ENCODE measurements at places on chromosomes 13 and 19.

- DNase-seq, result no peak
These were observed 7.2 kb downstream of the ABHD13 start for GRCh38 chr13:108225440-108225839.

DNA sequence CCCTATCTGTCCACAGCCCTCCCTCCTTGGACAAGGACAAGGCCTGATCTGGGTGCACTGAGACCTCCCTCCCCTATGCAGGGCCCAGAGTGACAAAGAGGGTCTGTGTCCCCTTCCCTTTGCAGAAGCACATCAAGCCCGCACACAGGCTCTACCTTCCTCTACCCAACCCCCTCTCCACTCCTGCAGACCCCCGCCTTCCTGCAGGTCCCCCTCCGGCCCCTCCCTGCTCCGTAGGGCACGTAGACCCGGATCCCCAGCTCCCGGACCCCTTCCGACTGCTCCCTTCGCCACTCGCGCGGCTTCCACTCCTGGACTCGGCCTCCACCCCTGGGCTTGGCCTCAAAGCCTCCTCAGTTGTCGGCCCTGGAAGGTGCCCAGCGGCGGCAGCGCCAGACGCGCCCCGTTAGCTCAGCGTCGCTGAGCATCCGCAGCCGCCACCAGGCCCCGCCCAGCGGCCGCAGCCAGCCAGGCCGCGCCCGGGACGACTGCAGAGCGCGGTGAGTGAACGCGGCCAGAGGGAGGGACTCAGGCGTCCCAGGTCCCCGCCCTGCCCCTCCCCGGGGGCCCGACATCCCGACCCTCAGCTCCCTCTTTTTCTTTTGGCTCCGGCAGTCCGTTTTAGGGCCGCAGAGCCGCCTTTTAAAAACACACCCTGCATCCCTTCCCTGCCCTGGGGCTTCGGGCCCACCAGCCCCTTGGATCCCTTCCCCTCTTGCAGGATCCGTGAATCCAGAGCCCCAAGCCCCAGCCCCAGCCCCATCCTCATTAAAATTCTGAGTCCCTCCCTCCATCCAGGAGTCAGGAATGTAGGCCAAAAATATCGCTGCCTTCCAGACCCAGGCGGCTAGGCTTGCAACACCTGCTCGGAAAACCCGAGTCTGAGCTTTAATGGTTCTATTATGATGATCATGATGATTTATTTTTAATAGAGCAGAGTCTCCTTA is 1.5 kb upstream of the MYADM start:
- no peak for DNase-seq

- no peak for DNase-seq
These were observed 4.2 kb upstream of the ATP12A start for GRCh38 chr13:24675806-24676570.

- DNase-seq, result no peak
These were observed 6.0 kb upstream of the EML2 start for GRCh38 chr19:45645068-45645630.

DNA sequence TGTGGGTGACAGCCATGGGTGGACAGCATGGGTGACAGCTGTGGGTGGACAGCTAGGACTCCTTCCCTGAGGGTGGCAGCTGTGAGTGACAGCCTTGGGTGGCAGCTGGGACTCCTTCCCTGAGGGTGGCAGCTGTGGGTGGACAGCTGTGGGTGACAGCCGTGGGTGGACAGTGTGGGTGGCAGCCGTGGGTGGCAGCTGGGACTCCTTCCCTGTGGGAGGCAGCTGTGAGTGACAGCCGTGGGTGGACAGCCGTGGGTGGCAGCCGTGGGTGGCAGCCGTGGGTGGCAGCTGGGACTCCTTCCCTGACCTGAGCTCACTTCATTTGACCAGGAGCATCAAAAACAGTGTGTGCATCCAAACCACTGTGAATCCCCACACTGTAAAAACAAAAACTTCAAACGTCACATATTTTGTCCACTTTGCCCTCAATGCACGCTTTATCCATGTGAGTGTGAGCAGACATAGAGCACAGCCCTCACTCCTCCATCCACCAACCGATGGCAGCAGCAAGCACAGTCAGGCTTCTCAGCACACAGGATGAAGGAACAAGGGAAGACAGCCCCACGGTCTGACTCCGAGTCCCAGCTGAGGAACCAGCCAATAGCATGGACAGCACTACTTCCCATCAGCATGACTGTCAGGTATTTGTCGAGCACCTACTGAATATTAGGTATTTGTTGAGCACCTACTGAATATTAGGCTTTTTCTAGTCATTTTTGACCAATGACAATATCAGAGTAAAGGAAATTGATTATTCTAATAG is 1.6 kb upstream of the CFAP97D2 start:
- no peak for DNase-seq

DNA sequence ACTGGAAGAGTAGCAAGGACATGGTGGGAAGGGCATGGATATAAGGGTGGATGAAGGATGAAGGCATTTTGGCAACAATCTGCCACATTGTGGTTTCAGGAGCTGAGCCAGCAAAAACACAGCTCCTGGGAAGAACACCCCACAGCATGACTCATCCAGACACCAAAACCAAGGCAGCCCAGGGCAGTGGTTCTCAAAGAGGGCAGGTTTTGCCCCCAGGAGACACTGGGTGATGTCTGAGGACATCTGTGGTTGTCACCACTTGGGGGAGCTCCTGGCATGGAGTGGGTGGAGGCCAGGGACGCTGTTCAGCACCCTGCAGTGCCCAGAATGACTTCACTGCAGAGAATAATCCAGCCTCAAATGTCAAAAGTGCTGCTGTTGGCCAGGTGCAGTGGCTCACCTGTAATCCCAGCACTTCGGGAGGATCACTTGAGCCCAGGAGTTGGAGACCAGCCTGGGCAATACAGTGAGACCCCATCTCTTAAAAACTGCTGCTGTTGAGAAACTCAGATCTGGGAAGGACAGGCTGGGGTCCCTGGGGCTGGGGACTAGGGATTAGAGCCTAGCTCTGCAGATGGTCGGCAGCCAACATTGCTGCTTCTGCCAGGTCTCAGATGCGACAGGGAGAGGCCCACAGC is 16.1 kb downstream of the ZFR2 start:
- DNase-seq, result no peak

Data from activated CD4-positive, CD25-positive, alpha-beta regulatory T cell treated with anti-CD3 and anti-CD28 coated beads, Interleukin-2, amount 50 U/mL, for 16 hours (primary cell).